ENCODE measurements at places on chromosomes 3 and 15.

DNA sequence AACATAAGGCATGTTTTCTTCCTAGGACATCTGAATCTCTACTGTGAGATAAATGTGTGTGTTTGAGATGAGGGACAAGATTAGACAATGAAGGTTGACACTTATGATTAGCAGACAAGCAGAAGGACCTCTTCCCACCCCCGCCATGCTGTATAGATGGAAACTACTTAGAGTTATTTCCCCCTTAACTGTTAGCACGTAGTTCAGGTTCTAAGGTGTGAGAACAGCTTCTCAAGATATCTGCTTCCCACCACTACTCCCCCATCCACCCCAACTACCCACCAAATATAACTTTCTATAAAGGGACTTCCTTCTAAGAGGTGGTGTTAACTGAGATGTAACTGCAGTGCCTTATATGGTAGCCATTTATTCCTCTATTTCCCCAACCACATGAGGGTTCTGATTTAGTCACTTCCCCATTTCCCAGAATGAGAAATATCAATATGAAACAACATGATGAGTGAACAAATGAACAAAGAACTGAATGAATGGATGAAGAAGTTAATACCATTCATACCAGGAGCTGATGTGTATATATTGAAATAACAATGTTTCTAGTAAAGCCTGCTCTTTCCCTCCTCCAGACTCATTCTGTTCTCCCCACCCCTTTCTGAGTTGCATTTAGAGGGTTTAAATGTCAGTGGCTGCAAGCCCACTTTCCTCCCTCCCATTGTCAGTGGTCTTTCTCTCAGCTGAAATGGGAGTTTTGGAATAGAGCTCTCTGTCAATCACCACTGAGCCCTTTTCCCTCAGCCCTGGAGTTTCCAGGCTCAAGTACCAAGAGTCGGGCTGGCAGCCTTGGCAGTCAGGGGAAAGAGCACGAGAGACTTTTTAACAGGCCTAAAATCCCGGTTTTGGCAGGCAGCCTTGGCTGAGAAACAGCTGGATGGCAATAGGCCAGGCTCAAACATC is 7.7 kb upstream of the RFTN1 start:
- DNase-seq, result no peak

DNA sequence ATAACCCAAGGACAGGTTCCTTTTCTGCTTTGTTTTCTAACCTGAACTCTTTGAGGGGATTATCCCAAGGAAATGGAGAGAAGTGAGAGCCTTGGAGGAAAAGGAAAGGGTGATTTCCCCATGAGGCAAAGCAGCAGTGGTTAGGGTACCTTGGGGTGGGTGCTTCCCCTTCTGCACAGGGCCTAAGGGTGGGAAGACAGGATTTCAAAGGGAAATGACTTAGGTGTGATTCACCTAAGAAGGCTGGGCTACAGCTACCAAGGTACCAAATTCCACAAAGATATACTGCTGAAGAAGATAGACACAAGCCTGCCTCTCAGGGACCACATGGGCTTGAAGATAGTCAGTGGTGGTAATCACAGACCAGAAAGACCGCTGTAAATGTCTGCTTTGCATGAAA is 325.3 kb upstream of the DPH6 start:
- no peak for DNase-seq

GRCh38 chr15:47363653-47364052 is 353.7 kb upstream of the SEMA6D start:
- no peak for DNase-seq

- no peak for DNase-seq
Observed at GRCh38 chr3:113758389-113759024, 11.7 kb downstream of the ATP6V1A start.

DNA sequence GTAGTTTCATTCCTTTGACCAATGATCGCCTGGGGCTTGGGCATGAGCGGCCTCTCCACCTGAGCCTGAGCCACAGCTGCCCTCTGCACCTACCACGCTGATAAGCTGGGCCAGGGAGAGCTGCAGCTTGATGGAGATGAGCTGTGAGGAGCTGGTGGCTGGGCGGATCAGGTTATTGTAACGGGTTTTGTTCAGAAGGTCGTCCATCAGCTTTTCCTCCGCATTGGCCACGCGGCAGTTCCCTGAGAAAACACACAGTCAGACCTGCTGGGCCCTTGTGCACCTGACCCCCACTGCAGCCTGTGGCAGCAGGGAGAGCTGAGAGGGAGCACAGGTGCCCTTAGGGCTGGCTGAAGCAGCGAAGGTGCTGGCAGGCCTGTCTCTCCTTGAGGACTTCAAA is 5.7 kb downstream of the CHRNB4 start:
- DNase-seq, result no peak

GRCh38 chr15:57751177-57751800 is 44.8 kb downstream of the POLR2M start:
- DNase-seq, result no peak

DNA sequence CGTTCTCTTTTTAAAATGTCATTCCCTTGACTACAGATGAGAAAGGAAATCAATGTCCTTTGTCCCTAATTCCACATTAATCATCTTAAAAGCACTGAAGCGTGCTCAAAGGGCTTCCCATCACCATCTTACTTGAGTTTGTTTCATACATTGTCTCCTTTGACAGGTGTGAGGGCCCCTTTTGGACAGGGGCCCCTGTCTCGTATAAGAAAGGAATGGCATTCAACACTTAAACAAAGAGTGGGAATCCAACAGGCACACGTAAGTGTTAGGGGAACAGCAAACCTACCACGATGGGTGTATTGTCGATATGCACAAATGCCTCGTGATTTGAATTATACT is 5.0 kb downstream of the SSUH2 start:
- DNase-seq, result no peak

- DNase-seq, result no peak
Observed at GRCh38 chr15:93848076-93848475, 383.3 kb upstream of the MCTP2 start.

- DNase-seq, result no peak
Observed at GRCh38 chr3:66014056-66014455, 24.7 kb downstream of the MAGI1 start.

DNA sequence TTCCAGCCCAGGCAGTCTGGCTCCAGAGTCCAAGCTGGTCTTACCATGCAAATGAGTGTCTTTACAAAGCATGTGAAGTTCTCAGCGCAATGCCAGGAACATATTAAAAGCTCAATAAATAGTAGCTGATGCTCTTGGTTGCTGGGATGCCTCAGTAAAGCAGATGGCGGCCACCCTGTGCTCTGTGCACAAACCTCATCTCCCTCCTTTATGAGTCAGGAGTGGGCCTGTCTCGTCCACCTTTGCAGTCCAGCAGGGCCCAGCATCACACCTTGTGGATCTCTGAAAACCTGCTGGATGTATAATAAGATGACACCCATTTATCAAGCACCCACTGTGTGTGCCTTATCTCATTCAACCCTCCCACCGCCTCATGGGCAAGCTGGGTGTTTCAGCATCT is 42.7 kb downstream of the FAM174B start:
- DNase-seq, result no peak

DNA sequence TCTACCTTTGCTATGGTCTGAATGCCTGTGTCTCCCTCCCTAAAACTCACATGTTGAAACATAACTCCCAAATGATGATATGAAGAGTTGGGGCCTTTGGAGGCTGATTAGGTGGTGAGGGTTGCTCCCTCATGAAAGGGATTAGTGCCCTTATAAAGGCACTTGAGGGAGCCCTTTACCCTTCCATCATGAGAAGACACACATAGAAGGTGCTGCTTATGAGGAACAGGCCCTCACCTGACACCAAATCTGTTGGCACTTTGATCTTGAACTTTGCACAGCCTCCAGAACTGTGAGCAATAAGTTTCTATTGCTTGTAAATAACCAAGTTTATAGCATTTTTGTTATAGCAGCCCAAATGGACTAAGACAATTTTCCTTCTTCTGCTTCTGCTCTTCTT is 76.2 kb upstream of the ADAMTS9 start:
- no peak for DNase-seq

DNA sequence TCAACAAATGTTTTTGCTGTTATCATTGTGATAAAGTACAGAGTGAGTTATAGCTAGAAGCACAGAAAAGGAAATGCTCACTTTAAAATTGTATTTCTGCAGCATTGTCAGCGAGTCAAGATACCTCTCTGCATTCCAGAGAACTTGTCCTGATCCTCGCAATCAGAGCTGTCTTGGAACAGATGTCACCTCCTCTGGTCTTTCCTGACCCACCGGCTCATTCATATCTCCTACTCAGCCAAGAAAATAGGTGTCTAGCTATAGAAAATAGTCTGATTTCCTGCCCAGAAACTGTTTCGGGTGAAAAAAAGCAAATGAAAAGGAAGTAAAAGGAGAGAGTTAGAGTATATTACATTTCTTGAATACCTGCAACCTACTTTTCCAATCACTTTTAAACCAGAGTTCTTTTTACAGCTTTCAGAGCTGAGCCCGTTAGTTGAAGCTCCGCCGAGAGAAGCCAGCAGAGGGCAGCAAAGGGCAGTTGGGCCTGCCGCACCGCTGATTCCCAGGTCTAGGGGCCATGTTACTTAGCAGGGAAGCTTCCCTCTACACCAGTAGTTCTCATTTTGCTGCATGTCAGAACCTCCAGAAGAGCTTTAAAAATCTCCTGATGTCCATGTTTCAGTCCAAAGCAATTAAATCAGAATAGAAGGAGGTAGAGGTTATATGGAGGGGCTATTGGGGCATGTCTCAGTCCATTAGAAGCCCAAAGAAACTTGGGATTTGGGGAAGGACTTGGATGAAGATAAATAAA is 185.7 kb upstream of the THRB start:
- DNase-seq, result peak; percentile 27

- no peak for DNase-seq
Observed at GRCh38 chr3:101423984-101424888, 88.8 kb downstream of the SENP7 start.

- no peak for DNase-seq
Observed at GRCh38 chr15:82937712-82938058, 14.8 kb downstream of the HOMER2 start.

GRCh38 chr3:32082721-32083120 is 23.7 kb upstream of the GPD1L start:
- DNase-seq, result no peak

DNA sequence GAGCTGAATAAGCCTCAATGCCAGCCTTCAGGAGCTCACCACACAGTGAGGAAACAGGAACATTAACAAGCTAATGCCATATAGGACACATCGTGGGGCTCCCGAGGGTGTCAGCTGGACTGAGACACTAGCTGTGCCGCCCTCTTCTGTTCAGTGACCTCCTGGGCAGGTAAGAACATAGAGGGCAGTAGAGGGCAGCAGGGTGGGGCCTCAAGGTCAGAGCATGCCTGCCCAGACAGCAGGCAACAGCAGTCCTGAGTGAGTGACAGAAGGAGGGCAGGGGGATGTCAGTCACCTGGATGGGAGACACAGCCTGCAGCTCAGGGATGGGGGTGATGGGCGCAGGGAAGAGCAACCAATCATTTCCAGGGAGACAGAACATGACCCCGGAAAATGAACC is 15.5 kb downstream of the NTRK3 start:
- no peak for DNase-seq

DNA sequence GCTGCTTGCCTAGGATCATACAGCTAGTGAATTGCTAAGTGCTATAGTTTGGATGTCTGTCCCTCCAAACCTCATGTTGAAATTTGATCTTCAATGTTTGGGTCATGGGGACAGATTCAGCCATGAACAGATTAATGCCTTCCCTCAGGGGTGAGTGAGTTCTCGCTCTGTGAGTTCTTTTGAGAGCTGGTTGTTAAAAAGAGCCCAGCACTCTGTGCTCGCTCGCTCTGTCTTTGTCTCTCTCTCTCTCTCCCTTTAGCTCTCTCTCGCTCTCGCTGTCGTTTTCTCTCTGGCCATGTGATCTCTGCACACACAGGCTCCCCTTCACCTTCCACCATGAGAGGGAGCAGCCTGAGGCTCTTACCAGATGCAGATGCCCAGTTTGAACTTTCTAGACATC is 14.9 kb downstream of the TRH start:
- no peak for DNase-seq

- DNase-seq, result no peak
Observed at GRCh38 chr15:48084759-48085590, 35.8 kb upstream of the SLC24A5 start.

GRCh38 chr3:131221731-131222130 is 159.8 kb upstream of the NUDT16 start:
- no peak for DNase-seq

- DNase-seq, result no peak
Observed at GRCh38 chr3:67947808-67948508, 293.5 kb upstream of the SUCLG2 start.

DNA sequence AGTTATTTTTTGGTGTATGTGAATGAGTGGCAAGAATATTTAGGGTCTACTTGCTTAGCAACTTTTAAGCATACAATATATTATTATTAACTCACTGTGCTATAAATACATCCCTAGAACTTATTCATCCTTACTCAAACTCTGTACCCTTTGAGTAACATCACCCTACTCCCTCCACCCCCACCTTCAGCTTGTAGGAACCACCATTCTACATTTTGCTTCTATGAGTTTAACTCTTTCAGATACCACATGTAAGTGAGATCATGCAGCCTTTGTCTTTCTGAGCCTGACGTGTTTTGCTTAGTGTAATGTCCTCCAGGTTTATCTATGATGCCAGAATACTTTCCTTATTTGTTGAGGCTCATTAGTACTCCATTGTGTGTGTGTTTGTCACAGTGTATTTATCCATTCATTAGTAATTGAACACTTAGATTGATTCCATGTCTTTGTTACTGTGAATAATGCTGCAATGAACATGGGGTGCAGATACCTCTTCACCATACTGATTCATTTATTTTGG is 526.9 kb downstream of the PYDC2 start:
- no peak for DNase-seq

GRCh38 chr3:15610082-15610759 is 8.7 kb downstream of the BTD start:
- DNase-seq, result no peak

GRCh38 chr15:47384341-47384740 is 333.0 kb upstream of the SEMA6D start:
- DNase-seq, result no peak

- DNase-seq, result no peak
Observed at GRCh38 chr15:38482572-38482971, 28.6 kb downstream of the FAM98B start.

DNA sequence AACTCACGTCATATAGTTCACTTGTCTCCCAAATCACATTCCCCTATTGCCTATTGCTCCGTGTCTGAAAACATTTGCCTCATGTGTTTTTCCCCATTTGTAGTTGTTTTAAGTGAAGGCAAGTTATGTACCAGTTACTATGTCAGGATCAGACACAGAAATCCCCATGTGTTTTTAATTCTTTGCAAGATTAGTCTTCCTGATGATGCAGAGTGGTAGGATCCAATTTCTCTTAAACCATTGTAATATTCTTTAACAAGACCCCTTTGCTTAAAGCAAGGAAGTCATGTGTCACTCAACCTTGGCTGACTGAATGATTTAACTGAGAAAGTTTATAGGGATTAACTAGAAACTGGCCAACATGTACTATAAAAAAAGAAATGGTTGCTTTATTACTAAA is 164.4 kb downstream of the OPA1 start:
- no peak for DNase-seq

- no peak for DNase-seq
Observed at GRCh38 chr3:73255609-73256029, 194.2 kb downstream of the EBLN2 start.

DNA sequence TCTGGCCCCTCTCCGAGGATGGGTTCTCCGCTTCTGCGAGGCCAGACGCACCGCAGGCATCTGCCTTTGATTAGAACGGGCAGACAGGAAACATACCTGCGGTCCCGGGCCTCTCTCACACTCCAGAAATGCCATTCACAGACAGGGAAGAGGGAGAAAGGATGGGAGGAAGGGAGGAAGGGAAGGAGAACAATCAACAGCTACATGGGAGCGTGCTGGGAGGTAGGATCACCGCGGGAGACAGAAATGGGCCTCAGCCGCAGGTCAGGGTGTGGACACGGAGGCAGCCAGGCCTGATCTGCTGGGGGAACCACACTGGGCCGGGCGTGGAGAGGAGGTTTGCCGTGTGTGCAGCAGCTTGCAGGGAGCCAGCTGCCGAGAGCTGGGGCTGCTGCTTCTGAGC is 90.7 kb upstream of the RGMA start:
- DNase-seq, result no peak
